ENCODE measurements at places on chromosomes 2 and 18.

DNA sequence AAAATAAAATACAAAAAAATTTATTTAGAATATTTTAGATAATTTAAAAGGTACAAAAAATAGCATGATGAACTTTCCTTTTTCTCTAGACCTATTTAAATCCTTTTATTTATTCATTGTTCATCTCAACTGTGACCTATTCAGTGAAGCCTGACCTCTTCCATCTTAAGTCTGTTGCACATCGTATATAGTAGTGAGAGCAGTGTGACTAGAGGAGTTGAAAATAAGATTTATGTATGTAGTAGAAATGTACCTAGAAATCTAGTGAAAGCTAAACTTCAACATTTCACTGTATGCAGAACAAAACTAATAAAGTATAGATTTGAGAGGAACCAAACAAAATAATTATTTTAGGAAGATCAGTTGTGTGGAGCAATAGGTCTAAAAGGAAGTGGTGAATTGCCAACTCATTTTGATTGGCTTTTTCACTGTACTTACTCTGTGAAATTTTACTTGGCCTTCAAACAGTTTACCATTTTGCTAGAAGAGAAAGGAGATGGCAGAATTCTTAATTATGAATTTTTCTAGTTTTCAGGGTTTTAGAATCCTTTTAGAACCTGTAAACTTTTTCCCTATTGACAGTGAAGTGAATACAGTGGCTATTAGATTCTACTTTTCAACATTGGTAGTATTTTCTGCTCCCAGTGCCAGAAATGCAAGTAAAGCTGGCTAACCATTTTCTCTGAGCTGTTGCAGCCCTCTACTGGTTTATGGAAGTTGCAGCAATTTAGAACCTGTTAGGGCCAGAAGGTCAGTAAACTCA is 11.0 kb downstream of the ANKRD12 start:
- peak; percentile 36 for DNase-seq

DNA sequence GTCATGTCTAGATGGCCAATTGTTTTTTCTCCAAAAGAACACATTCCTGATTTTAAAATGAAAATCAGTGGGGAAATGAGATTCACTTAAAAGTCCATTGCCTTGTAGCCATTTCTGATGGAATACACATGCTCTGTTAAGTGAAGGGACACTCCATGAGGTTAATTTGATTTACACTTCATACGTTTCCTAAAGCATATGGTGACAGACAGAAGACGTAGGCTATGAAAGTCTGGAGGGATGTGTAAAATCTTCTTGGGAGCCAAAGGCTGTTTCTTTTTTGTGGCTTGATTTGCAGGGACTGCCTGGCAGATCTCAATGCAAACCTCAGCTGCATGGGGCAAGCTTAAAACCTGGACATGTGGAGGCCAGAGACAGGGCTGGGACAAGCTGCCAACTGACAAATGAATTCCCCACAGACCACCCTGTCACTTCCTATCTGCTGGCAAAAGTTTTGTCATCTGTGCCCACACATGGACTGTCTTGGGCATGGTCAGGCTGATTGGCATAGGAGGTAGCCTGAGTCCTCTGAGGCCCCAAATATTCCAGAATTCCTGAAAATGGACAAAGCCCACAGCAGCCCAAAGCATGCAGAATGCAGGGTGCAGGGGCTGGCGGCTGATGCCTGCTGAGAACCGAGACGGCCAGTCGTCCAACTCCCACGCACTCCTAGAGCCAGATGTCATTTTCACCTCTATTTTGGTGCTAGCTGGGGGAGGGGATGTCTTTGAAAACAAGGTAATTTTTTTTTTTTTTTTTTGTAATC is 73.9 kb downstream of the SDC1 start:
- DNase-seq, result no peak

DNA sequence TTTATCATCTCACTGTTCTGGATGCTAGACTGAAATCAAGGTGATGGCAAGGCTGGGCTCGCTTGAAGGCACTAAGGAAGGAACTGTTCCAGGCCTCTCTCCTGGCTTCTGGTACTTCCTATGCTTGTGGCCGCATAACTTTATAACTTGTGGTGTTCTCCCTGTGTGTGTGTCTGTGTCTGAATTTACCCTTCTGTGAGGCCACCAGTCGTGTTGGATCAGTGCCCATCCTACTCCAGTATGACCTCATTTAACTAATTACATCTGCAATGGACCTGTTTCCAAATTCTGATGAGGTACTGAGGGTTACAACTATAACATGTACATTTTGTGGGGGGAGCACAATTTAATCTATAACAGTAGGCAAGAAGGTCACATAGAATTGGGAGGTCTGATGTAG is 41.6 kb downstream of the LYPD6B start:
- DNase-seq, result no peak

DNA sequence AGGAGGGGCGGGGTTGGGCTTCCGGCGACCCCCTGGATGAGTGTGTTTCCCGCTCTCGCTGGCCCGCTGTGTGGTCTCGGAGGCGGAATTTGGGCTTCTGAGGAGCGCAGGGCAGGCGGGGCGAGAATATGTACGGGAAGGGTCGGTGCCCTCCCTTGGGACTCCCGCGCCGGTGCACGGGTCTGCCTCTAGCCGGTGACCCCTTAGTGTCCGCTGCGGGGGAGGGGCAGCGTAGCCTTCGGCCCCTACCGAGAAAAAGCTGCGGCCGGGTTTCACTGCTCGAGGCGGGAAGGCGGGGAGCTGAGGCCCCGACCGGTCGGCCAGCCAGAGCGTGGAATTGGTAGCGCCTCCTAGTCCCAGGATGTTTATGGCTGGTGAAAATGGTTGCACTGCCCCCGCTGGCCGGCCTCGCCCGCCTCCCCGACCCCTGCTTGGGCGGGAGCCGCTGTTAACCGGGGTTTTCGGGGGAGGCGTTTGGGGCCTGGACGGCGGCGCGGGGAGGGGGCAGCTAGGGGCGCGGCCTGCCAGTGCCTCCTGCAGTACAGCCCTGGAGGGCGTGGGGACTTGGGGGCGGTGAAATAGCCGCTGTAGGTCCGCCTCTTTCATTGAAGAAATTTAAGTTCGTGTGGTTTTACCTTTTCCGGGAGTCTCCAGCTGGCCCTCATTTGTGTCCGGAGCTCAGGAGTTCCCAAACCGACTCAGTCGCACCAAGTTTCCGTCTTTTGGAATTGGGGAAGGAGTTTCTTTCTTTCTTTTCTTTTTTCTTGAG is at the start of gene UGP2:
Gene UGP2 (plus strand): TSS at position 643 of the 769 bp plus-strand sequence. CDS start 290 bp downstream, outside the sequence.
- peak; percentile 90 for DNase-seq

- DNase-seq, result no peak
Measured at GRCh38 chr2:145194673-145195072, 674.8 kb upstream of the ZEB2 start.
